ENCODE measurements at places on chromosomes 16 and 17.

- DNase-seq = no peak
These were observed 1747.9 kb downstream of the TP53TG3F start for GRCh38 chr16:35207059-35207999.

GRCh38 chr16:52398491-52398960, 148.4 kb downstream of the TOX3 start:
- no peak for DNase-seq

- DNase-seq = no peak
These were observed 58.4 kb upstream of the MARCHF10 start for GRCh38 chr17:62866471-62866870.

GRCh38 chr16:15035163-15035729, 20.6 kb downstream of the NTAN1 start:
- no peak for DNase-seq

- DNase-seq = no peak
These were observed 229.8 kb downstream of the SEC14L1 start for GRCh38 chr17:77370586-77370985.

DNA sequence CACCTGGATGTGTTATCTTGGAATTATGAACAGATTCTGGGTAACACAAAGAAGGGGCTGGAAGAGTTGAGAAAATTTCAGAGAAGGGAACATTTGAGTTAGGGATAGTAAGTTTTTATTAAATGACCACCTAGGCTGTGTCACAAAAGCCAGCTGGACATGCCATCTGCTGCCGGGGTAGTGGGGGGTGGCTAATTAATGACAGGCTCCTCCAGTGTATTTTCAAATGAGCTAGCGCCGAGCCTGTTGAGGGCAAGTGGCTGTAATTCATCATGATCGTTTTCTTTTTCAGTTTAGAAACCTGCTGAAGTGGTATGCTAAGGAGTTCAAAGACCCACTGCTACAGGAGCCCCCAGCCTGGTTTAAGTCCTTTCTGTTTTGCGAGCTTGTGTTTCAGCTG, 6.2 kb downstream of the TMEM97 start:
- no peak for DNase-seq

DNA sequence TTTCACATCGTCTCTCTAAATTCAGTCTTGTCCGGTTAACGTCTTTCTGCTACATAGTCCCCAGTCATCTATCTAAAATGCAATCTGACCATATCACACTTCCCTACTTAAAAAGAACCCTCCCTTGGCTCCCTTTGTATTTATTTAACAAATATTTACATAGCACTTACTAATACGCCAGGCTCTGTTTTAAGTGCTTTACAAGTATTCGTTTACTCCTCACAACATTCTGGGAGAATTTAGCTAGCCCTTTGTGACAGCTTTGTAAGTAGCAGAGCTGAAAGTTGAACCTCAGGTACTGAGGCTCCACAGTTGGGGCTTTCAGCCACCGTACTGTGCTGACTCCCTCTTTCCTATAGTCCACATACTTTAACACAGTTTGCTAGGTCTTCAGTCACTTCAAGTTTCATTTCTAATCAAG, 9.2 kb downstream of the PAFAH1B1 start:
- no peak for DNase-seq

GRCh38 chr17:16215965-16216316, 607 bp upstream of the NCOR1 start:
- DNase-seq = no peak

GRCh38 chr17:58813712-58814111, 58.1 kb downstream of the PPM1E start:
- DNase-seq = no peak

- DNase-seq = no peak
These were observed 25.7 kb downstream of the CLEC16A start for GRCh38 chr16:10970065-10970464.

- DNase-seq = no peak
These were observed 63.5 kb upstream of the PLCG2 start for GRCh38 chr16:81715358-81716196.

- DNase-seq = no peak
These were observed 29.6 kb downstream of the NTN1 start for GRCh38 chr17:9050801-9051401.

DNA sequence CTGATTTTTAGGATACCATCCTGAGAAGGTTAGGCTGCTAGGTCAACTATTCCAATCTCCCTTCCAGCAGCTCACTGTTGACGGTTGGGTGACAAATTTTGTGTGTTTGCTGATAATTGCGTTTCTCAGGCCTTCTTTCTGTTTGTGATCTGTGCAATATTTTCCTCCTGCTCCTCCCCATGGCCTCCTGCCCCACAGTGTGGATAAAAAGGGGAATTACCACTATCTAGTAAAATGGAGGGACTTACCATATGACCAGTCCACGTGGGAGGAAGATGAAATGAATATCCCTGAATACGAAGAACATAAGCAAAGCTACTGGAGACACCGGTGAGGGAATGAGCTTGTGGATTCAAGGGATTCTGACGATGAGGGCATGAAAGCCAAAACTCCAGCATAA, 9.2 kb downstream of the CHD3 start:
- no peak for DNase-seq
